NCI-H1048 (cell line): ENCODE measurements at places on chromosomes 4 and X.

GRCh38 chrX:39398215-39398962 lies 597.1 kb downstream of the MID1IP1 start:
- DNase-seq, result no peak

DNA sequence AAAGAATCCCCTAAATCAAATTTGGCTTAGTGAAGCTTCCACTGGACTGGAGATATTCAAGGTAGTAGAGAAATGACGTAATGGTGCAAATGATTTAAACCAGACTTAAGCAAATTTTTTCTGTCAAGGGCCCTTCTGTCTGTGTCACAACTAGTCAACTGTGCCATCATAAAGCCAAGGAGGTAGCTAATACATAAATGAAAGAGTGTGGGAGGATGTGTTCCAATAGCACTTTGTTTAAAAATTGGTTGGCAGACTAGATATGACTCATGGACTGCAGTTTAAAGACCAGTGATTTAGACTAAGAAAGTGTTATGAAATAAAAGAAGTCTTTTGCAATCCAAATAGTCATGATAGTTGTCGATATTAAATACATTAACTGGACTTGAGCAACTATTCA lies 24.3 kb upstream of the TEX13C start:
- no peak for DNase-seq

GRCh38 chr4:74190332-74190731 lies 32.4 kb downstream of the MTHFD2L start:
- no peak for DNase-seq

GRCh38 chr4:2843941-2844584 lies 419 bp downstream of the ADD1 start:
- DNase-seq, result no peak

GRCh38 chr4:141860974-141861373 lies 224.6 kb downstream of the IL15 start:
- DNase-seq, result no peak

DNA sequence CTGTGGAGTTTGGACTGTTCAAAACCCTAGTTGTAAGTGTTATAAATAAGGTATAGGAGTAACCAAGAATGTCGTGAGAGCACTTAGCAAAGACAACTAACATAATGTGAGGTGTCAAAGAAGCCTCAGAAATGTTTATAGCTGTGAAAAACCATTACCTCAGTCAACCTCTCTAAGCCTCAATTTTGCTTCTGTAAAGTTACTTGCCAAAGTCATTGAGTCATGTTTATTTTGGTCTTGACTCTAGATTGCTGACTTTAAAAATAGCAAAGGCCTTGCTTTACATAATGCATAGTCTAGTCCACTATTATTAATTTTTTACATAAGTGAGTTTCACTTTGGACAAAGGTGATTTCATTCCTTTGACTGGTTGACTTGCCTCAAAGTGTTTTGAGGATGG lies 257.6 kb upstream of the CXXC4 start:
- no peak for DNase-seq

DNA sequence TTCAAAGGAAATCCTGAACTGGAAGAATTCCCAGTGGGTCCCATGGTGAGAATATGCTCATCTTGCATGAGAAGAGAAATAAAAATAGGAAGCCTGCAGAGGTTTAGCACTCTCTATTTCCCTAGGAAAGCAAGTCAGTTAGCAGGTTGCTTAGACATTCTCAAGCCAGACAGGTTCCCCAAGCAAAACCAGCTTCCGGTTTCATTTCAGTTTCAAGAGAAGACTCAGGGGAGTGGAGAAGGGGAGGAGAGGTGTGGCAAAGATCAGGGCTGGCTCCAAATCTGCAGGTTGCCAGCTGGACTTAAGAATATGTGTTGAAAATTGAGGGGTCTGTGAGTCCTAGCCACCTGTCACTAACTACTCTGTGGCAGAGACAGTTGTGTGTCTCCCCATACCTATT lies 107.5 kb downstream of the CLNK start:
- DNase-seq, result no peak

DNA sequence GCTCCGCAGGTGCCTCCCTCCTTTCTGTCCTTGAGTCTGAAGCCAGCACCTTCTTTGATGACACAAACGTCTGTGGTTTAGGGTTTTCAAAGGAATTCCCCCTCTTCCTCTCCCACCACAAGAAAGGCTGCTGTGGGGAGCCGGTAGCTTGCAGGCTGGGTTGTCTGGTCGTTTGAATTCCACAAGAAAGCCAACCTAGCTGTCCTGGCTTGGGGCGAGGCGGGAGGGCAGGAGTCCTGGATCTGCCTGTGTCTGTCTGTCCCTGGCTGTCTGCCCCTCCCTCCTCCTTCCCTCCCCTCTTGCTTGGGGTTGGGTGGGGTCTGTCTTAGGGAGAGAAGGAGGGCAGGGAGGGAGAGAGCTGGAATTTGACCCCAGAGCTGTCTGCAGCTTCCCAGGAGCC lies 56.3 kb downstream of the SHROOM2 start:
- no peak for DNase-seq

DNA sequence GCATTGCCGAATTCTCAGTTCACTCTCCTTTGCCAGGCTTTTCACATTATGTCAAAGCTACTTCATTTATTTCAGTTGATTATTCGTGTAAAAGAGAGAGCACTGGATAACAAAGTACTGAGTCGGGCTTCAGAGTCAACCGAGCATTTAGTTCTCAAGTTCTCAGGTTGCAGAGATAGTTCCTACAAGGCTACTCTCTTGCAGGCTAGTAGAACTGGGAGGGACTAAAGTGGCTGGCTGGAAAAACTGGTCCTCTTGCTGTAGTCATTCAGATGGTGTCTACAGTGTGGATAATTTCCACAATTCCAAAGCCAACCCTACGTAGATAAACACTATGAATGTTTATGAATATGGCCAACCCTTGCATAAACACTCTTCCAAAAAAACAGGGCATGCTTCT lies 4.6 kb upstream of the CCNG2 start:
- no peak for DNase-seq

DNA sequence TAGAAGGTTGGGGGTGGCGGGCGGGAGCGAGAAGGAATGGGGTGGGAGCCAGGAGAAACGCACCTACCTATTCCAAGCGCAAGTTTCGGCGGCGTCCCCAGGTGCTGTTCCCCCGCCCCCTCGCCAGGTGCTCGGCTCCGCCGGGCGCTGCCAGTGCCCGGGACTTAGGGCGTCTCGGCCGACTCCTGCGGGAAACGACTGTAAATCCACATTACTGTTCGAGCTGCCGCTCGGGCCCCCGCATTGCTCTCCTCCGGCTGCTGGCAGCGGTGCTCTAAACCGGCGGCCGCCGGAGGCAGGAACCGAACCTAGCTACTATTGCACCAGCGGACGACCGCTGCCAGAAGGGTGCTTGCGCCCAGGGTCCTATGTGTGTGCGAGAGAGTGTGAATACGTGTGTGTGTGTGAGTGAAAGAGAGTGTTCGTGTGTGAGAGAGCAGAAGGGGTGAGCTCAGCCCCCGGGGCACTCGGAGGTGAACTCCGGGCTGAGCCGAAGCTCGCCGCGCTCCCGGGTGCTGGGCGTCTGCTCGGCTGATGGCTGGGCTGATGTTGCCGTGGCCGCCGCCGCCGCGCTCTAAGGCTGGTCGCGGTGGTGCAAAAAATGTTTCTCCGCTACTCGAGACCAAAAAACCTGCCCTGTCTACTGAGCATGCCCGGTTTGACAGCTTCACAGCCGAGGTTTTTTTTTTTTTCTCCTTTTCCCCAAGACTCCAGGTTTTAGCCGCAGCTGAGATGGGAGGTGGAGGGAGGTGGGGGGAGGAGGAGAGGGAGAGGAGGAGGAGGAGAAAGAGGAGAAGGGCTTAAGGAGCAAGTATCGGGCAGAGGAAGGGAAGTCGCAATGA lies 115.7 kb upstream of the TEX13C start:
- no peak for DNase-seq

- DNase-seq, result no peak
These were observed 43.4 kb downstream of the MOB1B start for GRCh38 chr4:70945452-70946055.

DNA sequence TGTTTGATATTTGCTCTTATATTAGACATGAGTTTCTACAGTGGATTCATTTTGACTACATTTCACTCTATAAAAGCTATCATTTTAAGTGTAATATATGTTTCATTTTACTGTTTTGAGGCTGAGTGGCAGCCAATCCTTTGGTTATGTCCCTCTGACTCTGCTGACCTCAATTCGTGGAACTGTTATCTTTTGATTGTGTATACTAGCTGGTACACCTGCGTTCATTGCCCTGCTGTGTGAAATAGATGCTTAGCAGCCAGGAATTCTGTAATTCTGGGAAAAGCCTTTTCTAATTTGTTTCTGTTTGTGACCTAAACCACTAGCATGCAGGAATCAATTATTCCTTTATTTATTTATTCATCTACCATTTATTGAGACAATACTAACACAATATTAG lies 269.4 kb upstream of the CT83 start:
- DNase-seq, result no peak

- no peak for DNase-seq
These were observed 244.2 kb downstream of the GRXCR1 start for GRCh38 chr4:43136752-43137151.

GRCh38 chr4:142402156-142402555 lies 443.9 kb downstream of the INPP4B start:
- no peak for DNase-seq

DNA sequence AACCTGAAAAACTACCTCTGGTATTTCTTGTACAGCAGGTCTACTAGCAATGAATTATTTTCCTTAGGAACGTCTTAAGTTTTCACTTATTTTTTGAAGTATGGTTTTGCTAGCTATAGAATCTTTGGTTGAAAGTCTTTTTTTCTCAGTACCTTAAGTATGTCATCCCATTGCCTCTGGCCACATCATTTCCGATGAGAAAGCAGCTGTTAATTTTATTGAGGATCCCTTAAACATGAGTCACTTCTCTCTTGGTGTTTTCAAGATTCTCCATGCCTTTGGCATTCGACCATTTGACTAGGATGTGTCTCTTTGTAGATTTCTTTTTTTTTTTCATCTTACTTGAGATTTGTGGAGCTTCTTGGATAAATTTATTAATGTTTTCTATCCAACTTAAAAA lies 803.8 kb upstream of the AMOT start:
- DNase-seq, result no peak

GRCh38 chr4:128775916-128776315 lies 33.6 kb upstream of the JADE1 start:
- DNase-seq, result no peak

- no peak for DNase-seq
These were observed 101.2 kb downstream of the ARHGAP6 start for GRCh38 chrX:11564546-11564945.

- DNase-seq, result no peak
These were observed 275.3 kb upstream of the SPOCK3 start for GRCh38 chr4:167509551-167509950.

GRCh38 chr4:38870098-38870808 lies 2.6 kb downstream of the FAM114A1 start:
- no peak for DNase-seq

- peak; percentile 7 for DNase-seq
These were observed 673.6 kb upstream of the TENM3 start for GRCh38 chr4:181569553-181569952.

DNA sequence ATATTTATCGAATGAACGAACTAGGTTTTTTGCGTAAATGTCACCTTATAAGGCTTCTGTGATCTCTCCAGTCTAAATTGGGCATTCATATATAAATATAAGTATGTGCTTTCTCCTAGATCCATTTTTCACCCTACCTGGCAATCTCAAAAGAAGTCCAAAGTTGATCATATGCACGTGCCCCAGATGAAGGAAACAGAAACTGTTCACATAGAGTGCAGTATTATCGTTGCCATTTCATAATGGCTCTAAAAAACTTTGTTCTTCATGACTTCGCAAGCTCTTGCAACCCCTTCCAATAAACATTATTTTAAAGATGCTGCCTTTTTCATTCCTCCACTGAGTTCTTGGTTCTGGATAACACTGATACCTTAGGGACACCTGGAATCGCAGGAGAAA lies 708 bp downstream of the INTS12 start:
- no peak for DNase-seq

GRCh38 chrX:119686087-119686691 lies 6.8 kb downstream of the SEPTIN6 start:
- no peak for DNase-seq

DNA sequence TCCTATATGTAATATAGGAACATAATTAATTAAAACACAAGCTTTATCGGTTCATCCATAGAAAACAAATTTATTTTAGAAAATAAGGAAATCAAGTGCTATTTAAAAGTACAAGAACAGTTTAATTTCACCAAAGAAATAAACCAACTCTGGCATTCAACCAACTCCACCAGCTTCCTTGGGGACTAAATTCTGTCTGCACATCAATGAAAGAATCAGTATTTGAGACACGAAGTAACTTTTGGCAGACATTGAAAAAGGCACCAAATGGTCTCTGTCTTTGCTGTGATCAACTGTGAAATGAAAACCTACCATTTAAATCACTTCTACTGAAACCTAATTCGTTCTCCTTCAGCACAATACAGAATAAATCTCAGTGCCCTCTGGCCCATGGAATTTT lies 719.7 kb upstream of the GRIA3 start:
- no peak for DNase-seq

DNA sequence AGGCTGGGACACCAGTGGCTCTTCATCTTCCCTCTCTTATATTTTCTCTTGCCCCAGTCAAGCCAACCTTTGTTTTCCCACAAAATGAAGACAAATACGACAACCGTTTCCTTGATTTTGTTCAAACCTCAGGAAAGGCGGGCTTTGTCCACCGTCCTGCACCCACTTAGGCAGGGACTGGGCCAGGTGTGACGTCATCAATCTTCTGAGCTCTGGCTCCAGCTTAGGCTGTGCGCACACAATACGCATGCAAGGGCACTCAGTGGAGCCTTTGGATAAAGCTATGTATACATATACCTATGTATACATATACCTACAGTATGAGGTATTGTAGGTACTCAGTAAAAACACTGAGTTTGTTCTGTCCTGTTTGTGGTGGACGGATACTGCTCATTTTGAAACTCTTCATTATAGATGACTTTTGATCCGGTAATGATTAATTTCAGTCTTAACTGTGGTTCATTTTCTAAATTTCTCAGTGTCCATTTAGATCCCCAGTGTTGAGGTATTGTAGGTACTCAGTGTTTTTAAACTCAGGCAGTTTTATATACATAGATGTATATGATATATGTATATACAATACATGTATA lies 194.9 kb downstream of the MGST2 start:
- DNase-seq, result no peak
